NCI-H1436 (cell line): ENCODE measurements at places on chromosomes 2 and 18.

DNA sequence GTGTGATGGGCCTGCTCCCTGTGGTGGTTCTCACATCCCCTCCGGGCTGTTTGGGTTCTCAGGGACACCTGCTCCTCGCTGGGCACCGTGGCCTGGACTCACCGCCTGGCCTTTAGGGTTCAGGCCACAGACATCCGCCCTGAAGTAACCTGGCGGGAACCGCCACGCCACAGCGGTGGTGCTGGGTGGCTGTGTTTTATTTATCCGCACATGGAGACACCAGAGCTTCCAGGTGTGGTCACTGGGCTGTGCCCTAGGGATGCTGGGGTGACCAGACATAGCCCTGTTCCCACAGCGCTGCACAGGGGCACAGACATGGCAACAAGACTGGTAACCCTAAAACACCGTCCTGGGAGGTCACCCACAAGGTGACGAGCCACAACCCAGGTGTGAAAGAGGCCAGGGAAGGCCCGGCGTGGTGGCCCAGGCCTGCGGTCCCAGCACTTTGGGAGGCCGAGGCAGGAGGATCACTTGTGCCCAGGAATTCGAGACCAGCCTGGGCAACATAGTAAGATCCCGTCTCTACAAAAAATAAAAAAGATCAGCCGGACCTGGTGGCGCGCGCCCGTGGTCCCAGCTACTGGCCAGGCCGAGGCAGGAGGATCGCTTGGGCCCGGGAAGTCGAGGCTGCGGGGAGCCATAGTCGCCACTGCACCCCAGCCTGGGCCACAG, 649 bp upstream of the HSBP1L1 start:
- no peak for DNase-seq

GRCh38 chr2:71824436-71824835, 323.2 kb downstream of the CYP26B1 start:
- DNase-seq, result no peak

DNA sequence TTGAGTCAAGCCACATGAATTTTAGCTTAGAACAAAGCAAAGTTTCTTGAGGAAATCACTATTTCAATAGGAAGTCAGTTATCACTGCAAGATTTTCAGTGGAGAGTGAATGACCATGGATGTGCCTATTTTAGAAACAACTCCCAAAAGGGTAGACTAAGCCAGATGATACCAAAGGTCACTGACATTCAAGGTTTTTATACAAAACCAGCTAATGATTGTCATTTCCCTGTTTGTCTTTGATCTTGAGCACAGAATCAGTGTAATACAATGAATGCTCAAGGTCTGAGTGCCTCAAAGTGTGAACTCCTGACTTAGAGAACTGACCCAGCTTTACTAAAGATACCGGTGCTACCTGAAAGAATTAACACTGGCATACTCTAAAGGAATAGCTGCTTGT, 60.5 kb downstream of the CDH2 start:
- no peak for DNase-seq

GRCh38 chr2:227161947-227162346, 2.1 kb downstream of the COL4A4 start:
- no peak for DNase-seq

DNA sequence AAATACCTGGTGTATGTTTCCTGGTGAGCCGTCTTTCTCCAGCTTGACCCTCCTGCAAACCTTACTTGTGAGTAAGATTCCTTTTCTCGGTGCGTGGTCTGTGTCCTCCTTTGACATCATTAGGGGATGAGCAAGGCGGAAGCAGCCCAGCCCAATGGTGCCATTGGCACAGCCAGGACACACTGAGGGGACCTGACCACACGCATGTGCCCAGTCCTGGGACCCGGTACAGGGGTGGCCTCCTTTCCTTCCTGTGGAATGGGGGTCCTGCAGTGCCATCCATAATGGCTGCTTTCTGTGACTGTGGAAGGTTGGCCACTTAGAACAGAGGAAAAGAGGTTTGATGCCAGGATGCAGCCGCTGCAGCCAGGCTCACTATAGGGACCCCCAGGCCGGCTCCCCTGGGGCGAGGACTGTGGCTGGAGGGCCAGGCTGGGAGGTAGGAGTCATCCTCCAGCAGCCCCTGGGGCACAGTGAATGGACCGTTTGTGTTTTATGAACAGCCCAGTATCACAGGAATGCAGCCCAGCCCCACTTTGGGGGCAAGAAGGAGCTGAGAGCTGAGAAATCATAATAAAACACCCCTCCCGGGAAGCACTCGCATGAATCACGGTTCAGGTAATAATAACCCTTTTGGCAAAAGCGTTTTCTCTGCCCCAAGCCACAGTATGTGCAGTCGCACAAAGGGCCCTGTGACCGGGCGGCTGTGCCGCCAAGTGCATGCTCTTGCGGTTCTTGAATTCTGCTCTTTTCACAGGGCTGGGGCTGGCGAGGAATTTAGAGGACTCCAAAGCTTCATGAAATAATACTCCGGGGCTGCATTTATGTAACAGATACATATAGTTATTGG, 73.2 kb downstream of the ASB1 start:
- DNase-seq, result no peak

DNA sequence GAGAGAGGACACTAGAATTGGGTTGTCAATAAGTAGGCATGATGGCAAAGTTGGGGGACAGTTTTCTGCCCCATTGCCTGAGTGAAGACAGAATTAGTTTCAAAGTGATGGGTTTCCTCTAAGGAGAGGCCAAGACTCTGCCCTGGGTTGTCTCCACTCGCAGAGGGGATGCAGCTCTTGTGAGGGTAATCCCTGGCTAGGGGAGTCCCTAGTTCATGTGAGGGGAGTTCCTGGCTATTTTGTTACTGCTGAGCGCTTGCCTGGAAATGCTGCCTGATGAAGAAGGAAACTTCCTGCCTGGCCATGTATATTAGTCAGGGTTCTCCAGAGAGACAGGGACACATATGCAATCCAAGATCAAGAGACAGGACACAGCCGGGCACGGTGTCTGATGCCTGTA, 501.5 kb downstream of the BCL11A start:
- no peak for DNase-seq

DNA sequence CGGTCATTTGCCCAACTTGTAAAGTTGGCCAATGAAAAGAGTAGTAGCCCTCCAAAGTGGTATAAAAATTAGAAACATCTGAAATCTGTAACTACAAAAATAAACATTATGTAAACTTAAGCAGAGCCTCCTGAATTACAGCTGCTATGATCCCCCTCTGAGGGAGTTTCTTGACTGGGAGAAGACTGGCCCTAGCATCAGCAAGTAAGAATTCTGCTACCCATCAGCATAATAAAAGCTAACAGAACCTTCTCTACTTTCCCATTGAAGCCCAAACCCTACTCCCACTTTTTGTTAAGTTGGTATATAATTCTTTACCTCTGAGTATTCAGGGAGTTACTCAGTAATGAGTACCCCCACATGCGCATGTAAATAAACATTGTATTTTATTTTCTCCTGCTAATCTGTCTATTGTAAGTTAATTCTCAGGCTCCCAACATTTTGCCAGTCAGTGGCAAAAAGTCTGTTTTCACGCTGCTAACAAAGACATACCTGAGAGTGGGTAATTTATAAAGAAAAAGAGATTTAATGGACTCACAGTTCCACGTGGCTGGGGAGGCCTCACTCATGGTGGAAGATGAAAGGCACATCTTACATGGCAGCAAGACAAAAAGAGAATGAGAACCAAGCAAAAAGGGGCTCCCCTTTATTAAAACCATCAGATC, 71.3 kb downstream of the MYL12B start:
- no peak for DNase-seq

DNA sequence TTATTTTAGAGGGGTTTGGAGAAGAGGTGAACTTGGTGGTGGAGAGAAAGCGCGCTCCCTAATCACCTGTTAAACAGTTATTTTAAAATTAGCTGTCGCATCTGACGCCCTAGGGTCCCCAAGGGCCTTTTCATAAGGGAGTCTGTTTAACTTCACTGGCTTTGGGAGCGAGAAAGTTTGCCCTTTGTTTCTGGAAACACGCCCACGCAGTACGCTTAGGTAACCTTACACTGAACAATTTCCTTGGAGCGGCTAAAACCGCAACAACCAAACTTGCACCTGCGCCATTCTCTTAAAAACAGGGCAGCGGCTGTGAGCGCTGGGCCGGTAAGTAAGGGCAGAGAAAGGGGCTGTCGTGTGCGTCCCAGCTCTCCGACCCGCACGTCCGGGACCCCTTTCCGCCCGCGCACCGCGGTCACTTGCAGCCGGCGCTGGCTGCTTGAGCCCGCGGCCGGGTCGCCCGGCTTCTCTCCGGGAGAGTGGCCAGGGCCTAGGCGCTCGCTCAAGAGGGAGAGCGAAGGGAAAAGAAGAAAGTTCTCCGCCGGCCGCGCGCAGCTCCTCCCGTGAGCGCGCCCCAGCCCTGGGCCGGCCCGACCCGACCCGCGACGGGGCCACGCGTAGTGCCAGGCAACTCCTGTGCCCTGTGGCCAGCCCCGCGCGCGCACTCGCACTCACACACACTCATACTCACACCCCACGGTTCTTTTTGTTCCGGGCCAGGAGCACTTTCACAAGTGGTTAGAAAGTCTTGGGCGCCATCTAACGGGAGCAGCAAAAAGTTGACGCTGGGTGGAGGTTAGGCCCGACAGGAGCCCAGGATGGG, 19.2 kb downstream of the POU3F3 start:
- peak; percentile 47 for DNase-seq

GRCh38 chr2:1582891-1583341, 161.4 kb downstream of the PXDN start:
- DNase-seq, result no peak

- no peak for DNase-seq
These were observed 190.6 kb downstream of the RAD51AP2 start for GRCh38 chr2:17327649-17328048.

DNA sequence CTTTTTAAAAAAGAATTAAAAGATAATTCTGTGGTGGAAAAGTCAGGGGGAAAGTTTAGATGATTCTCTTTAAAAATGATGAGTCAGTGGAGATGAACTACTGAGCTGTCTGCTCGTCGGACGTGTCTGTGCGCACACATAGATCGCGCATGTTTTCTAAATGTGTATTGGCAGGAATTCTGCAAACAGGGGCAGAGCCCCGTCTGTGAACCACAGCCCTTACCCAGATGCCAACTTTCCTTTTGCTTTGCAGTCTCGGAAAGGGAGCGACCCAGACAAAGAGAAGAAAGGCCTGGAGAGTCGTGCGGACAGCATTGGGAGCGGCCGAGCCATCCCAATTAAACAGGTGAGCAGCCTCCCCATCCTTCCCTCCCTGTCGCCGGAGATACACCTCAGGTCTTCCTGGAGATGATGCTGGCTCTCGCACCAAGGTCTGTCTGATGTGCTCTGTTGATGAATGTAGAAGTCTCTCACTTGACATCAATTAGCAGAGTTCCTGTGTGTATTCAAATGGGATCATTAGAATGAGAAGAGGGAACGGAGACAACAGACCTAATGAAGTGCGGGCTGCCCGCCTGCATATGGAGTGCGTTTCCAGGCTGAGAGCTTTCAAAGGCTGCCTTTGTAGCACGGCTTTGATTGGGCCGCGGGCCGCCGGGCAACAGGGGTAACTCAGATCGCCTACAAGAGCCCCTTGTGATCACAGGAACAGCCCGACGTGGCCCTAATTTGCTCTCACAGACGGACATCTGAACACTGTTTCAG, 313.3 kb downstream of the AGAP1 start:
- no peak for DNase-seq

DNA sequence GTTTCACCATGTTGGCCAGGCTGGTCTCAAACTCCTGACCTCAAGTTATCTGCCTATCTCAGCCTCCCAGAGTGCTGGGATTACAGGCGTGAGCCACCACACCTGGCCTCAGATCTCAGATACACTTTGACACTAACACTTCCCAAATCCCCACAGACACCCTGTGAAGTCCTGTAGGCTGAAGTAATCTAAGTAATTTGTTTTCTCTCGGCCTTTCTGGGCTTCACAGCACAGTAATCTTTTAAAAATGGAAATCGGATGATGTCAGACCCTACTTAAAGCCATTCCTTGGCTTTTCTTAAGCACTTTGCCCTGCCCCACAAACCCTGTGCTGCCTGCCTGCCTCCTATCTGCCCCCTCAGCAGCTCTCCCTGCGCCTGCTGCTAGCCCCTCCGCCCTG, 16.2 kb downstream of the ATIC start:
- DNase-seq, result no peak

DNA sequence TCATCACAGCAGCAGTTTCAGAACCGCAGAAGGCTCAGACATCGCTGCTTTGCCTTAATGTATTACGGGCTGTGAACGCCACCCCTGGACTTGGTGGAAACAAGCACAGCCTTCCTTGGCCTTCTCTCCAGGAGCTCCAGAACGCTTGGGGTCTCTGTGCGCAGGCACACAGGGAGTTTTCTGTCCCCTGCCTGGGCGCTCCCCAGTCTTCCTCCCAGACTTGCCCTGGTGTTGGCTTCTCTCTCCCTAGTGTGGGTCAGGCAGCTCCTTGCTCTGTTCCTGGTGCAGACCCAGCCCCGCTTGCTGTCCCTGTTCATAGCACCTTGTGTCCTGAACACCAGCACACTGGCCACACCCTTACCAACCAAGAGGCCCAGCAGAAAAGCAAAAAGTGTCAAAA, 103.6 kb downstream of the FAM210A start:
- DNase-seq, result no peak

DNA sequence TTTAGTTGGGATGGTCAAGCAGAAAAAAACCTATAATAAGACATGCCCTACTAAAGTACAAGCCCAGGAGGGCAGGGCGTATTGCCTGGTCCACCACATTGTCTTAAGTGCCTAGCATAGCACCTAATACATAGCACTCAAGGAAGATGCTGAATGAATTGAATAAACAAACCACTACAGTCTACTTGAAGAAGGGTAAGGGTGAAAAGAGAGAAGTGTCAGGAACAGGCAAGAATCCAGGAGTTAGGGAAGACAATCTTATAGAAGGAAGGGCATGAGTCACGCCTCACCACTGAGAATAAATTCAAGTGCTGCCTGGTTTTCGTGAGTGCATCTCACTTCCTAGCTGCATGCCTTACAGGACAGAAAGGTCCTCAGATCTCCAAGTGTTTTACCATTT, 13.9 kb downstream of the SLC19A3 start:
- no peak for DNase-seq

GRCh38 chr2:195055996-195056395, 601.0 kb upstream of the SLC39A10 start:
- DNase-seq, result no peak

- no peak for DNase-seq
These were observed 725.5 kb upstream of the ZEB2 start for GRCh38 chr2:145245268-145245870.

DNA sequence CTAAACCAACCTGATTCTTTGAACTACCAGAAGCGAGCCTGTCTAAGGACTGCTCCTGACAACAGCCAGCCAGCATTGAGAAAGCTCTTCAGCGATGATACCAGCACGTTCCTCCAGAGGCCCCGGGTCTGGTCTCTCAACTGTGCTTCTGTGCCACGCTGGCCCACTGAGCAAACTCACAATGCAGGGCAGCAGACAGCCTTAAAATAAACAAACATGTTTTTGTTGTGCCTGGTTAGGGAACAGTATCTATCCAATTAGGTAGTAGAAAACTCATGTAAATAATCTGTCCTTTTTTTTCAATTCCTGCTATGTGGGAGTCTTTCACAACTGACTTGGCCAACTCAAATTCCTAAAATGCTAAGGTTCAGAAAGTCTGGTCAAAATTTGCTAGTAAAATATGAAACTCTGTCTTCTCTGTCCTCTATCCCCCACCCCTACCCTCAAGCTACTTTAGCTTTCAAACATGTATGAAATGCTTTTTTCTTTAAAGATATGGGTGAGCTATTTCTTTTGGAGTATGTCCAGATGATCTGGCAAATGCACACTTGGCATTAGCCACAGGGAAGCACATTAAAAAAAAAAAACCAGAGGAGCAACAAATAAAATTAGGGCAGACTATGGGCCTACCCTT, 21.4 kb upstream of the EML4 start:
- no peak for DNase-seq
